CD4-positive, alpha-beta T cell treated with Interleukin-6 at 100 ng/mL for 8 hours (primary cell): ENCODE measurements at places on chromosomes 5 and 9.

DNA sequence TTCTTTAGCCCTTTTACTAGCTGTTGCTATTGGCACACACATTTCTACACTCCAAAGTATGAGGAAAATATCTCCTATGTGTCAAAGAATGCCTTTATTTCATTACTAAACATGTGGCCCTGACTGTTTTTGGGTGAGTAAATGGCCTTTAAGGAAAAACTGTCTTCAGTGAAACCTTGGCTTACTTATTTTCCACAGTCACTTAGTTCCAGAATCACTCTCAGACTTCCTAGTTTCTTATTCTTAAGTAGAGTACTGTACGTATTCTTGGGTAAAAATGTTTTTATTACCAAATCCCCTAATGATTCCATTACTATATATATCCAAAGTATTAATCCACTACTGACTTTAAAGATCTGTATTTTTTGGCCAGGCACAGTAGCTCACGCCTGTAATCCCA, 27.5 kb downstream of the ERP44 start:
- DNase-seq, result no peak

DNA sequence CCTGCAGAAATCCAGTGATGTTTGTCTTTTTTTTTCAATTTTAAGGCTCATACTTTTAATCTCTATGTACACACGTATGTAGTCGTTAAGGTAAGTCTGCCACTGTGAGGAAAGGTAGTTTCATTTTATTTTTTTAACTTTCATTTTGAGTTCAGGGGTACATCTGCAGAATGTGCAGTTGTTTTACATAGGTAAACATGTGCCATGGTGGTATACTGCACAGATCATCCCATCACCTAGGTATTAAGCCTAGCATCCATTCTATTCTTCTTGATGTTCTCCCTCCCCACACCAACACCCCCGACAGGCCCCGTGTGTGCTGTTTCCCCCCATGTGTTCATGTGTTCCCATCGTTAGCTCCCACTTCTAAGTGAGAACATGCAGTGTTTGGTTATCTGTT, 19.7 kb downstream of the MUSK start:
- no peak for DNase-seq

- no peak for DNase-seq
Measured at GRCh38 chr9:87447547-87448432, 49.9 kb upstream of the DAPK1 start.

GRCh38 chr5:17317473-17317872, 100.0 kb downstream of the BASP1 start:
- no peak for DNase-seq

DNA sequence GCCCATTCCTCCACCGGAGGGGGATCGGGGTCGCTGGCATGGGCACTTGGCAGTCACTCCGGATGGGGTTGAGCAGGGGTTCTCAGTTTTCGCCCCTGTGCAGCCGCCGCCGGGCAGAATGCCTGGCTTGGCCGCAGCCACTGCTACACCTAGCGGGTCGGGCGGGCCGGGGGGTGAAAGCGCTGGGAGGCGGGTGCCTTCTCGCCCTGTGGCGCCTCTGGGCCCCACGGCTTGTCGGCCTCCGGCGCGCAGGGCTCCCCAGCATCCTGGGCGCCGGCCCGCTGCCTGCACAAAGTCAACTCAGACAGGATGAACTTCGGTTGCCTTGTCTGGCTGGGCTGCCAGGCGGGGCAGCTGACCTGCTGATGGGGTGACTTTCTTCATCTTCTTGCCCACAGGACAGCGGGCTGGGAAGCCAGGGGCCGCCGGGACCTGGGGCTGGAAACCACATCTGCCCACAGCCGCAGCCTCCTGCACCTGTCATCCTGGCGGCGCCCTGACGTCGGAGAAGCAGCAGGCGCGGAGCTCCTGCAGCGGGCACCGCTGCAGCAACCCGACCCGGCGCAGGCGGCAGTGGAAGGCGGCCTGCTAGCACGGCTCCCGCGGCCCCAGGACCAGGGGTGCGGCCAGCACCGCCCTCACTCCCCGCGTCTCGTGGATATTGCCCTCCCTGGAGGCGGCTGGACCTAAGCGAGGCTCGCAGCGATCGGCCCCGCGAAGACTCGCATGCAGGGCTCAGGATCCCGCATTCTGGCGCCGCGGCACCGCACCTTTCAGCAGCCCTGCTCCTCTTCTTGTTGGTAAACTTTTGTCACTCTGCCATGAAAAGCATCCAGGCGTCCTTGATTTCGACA, 1.3 kb upstream of the ANKRD18A start:
- DNase-seq, result peak; percentile 31

- DNase-seq, result no peak
Measured at GRCh38 chr5:126514131-126514557, 80.9 kb downstream of the ALDH7A1 start.

DNA sequence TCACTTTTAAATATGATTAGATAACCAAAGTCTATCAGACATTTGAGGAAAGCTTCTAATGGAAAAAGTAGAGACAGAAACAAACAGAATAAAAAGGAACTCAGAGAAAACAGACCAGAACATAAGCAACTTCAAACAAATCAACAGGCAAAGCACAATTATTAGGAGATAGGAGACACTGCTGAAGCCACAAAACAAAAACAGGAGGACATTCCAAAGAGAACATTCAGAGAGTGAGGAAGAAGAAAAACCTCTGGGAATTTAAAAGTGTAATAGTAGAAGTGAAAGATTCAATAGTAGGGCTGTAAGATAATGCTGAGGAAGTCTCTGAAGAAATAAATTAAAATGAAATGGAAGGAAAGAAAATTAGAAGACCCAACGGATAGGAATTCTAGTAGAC, 83.2 kb upstream of the TBCA start:
- no peak for DNase-seq

DNA sequence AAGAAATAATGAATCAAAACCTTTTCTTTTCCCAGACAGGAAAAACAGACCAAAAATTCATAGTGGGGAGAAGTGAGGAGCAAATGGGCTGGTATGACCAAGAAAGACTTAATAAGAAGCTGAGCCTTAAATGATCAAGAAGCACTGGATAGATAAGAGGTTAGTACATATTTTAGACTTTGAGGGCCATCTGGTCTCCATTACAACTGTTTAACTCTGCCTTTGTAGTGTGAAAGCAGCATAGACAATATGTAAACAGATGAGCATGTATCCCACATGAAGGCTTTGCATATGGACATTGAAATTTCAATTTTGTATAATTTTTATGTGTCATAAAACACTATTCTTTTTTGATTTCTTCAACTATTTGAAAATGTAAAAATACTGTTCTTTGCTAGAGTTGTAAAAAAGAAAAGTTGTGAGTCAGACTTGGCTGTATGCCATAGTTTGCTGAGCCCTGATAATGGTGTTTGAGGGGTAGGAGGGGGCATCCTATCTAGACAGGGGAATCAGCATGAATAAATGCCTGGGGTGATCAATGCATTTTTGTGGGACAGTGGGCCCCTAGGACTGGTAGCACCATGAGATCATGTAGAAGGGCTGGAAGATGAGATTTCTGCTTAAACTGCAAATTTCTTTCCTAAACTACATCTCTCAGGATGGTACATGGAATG, 91.8 kb upstream of the GPR151 start:
- DNase-seq, result no peak

GRCh38 chr5:92653730-92654461, 927.1 kb downstream of the NR2F1-AS1 start:
- DNase-seq, result no peak

DNA sequence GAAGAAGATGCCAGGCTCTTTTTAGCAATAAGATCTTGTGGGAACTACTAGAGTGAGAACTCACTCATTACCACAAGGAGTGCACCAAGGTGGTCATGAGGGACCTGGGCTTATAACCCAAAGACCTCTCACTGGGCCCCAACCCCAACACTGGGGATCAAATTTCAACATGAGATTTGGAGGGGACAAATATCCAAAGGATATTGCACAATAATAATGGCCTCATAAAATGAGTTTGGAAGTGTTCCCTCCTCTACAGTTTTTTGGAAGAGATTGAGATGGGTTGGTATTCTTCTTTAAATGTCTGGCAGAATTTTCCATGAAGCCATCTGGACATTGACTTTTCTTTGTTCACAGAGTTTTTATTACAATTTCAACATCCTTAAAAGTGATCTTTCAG, 38.0 kb upstream of the FAM120A start:
- no peak for DNase-seq

- no peak for DNase-seq
Measured at GRCh38 chr9:136339173-136339957, 12.0 kb downstream of the GPSM1 start.

DNA sequence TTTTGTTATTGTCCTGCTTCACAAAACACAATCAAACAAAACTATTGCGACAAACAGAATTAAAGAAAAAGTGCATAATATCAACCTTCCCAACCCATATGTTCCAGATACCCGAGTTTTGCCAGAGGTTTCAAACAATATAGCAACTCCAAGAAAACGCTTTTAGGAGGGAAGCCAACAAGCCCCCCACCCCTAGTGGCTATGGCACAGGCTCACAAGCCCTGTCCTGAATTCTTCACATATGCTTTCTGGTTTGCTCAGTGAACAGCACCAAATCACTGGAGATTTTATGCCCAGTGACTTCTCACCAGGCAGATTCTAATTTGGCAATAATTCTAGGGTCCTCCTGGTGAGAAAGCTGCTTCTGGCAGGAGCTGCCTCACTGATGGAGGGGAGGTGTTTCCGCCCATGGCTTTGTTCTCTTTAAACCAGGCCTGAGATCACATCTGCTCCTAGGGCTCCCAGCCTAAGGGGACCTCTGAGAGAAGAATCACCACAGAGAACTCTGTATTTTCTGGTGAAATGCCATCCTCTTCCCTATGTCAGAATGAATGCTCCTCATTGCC, 1982.4 kb downstream of the EFNA5 start:
- DNase-seq, result no peak

DNA sequence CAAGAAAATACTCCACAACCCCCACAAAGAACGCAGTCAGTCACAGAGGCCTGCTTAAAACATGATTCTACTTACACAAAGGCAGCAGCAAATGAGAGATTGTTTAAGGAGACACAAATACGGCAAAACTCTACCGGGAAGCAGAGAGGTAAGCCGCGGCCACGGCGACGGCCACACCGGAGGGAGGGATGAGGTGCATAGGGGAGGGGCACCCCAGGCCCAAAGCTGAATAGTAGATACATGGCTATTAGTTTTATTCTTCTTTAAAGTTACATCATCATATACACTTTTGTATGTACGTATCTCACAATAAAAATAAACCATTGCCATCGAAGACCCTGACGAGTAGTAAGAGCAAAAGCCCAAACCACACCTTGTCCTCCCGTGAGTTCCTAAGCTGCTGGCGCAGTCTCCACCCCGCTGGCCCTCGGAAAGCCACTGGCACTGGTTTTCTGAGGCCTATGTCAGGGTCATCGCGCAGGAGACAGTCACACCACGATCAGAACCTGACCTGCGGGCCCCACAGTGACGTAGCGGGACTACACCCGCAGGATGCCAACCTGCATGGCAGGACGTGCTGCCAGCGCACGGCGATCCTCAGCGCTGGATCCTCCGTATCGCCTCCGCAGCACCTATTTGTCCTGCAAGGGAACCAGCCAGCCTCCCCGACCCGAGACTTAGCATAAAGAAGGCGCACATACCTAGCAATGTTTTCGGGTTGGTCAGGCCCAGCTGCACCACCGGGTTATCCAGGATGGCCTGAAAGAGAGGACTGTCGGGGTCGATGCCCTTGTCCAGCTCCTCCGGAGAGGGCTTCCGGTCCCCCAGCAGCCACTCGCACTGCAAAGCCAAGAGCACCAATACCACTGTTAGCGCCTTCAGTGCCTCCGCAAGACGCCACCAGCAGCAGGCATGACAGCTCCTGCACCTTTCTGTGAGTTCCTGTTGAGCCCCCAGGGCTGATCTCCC, 23.4 kb downstream of the UBAC1 start:
- no peak for DNase-seq

DNA sequence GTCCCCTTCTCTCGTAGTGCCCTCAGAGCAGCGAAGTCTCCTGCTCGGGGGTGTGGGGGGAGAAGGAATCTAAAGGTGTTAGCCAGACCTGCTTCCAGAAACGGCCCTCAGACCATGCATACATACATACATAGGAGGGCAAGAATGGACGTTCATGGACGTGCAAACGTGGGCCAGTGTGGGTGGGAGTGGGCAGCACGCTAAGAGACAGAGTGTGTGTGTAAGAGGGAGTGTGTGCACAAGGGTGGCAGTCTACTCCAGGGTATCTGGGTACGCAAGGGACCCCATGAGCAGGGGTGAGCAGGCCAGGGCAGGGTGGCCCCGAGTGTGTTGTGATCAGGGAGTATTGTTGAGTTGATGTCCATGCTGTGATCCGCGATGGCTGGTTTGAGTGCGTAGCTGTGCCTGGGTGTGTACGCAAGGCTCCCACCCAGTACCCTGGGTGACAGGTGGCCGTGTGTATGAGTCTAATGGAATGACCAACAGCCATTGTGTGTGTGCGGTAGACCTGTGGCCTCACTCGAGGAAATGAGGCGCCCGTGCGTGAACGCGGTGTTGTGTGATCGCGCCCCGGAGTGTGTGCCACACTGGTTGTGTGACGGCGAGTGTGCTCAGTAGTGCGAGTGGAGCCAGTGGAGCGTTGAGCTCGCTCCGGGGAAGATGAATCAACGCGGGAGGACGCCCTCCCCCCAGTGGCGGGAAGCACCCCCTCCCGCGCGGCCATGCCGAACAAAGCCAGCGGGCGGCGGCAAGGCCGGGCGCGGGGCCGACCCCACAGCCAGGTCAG, 826 bp downstream of the GPRIN1 start:
- no peak for DNase-seq

DNA sequence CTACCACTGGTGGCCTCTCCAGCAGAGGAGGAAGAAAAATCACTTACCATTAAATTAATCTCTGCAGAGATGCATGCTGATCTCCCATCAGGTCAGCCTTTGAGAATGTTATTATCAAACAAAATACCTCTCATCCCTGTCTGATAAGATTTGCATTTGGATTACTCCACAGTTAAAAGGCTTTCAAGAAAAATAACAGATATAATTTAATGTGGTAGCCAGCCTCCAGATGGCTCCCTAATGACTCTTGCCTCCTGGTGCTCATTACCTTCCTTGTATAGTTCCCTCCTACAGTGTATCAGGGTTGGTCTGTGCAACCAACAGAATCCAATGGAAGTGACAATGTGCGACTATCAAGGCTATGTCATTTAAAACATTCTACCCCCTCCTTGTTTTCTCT, 63.6 kb upstream of the TNPO1 start:
- DNase-seq, result no peak

DNA sequence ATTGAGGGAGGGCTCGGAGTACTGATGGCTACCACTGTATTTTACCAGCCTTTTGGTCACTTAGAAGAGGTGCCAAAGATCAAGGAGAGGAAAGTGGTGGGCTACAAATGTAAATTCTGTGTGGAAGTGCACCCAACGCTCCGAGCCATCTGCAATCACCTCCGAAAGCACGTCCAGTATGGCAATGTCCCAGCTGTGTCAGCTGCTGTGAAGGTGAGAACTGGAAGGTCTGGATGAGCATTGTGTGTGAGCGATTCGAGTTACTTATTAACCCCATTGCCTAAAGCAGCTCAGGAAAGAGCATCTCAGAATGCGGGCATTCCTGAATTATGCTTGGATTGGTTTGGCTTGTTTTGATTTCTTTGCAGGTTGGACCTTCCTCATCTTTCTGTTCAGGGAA, 67.5 kb downstream of the ZNF462 start:
- DNase-seq, result no peak
